Esophagus squamous epithelium (tissue), 5 donors: ENCODE measurements at places on chromosomes 12 and 14.

DNA sequence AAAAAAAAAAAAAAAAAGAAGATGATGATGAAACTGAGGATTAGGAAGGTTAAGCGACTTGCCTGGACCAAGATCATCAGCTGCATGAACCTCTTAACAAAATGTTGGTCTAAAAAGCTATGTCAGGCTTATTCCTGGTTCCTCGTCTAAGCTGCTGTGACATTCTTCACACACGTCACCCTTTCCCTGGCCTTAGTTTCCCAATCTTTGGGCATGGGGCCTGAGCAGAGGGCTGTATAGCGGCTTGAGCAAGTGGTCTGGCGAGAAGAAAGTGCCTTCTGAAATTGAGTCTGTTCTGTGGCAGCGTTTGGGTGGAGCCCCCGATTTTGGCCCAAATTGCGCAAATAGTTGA, 58.7 kb upstream of the CCND2 start:
- DNase-seq, result no peak

- DNase-seq, result no peak
Measured at GRCh38 chr12:107545737-107546353, 139.8 kb upstream of the PWP1 start.

DNA sequence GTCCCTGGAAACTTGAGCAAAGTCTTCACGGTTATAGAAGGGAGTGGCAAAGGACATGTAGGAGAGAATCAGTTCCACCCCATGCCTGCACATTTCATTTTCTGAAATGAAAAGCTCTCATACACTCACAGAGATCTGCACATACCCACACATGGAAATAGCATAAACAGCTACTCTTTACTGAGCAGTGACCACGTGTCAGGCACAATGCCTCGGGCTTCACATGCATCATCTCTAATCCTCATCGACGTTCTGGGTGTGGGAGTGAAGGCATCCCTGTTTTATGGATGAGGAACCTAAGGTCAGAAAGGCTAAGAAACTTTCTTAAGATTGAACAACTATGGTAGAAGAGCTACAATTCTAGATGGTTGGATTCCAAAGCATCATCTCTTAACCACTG, 198.8 kb downstream of the DAD1 start:
- no peak for DNase-seq

DNA sequence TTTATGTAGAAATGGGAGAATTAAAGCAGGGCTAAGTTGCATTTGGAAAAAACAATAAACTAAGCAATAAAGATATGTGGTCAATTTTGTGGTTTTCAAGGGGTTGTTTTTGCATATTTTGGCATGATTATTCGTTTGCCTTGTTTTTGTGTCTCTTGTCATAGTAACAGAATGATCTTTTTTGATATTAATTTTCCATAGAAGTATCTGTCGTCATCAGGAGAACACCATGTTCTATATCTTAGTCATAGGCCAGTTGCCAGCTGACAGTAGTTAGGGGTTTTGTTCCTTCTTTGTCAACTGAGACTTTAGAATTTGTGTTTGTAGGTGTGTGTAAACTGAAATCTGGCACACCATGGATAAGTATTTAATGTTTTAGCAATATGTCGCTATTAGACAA, 1354.8 kb downstream of the LRFN5 start:
- no peak for DNase-seq

DNA sequence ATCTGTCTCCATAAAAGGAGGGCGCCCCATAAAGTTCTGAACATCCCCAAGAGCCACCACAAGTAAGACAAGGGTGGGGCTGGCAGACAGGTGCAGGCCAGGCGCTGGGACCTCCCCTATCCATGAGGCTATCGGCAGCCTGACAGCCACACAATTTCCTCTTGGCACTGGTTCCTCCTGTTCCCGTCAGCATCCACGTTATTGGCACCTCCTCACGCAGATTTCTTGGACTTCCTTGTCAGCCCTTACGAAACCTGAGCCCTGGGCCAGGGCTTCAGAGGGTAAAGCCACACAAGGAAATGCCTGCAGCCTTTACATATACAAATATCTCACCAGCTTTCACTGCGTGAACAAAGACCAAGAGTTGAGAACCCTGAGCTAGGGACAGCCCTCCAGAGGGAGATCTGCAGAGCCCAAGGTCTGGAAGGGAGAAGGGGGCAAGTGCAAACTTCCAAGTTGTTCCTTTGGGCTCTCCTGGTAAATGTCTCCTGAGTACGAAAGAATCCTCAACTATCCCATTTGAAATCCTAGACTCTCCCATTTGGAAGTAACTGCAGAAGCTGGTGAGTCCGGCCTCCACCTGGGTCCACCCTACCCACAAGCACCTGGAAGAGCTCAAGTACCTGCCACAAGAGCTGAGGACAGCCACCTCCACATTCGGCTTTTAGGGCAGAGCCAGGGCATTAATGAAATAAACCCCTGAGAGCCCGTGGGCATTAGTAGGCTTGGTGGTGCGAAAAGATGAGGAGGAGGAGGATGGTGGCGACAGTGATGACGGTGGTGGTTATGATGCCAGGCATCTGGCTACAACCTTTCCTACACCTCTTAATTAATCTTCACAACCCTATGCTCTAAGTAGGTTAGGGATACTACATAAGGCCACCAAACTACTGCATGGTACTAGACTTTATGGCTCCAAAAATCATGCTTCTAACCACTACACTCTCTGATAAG, 5.5 kb upstream of the TC2N start:
- no peak for DNase-seq

DNA sequence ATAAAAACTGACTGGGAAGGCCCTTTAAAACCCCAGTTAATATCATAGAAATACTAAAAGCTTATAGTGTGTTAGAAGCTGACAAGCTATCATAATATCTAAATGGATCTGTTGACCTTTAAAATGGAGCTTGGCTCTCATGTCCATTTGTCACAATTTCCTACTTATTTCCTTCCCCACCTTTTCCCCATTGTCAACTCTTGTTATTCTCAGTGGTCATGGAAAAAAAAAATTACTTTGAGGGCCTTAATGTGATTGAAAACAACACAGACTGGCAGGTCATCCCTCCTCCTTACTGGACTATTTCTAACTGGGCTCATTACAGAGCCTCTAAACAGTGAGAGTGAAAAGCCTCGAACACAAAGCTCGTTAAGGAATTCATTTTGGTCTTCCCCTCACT, 13.7 kb upstream of the WNK1 start:
- no peak for DNase-seq

- DNase-seq, result no peak
Measured at GRCh38 chr14:40870252-40870651, 736.4 kb upstream of the LRFN5 start.

DNA sequence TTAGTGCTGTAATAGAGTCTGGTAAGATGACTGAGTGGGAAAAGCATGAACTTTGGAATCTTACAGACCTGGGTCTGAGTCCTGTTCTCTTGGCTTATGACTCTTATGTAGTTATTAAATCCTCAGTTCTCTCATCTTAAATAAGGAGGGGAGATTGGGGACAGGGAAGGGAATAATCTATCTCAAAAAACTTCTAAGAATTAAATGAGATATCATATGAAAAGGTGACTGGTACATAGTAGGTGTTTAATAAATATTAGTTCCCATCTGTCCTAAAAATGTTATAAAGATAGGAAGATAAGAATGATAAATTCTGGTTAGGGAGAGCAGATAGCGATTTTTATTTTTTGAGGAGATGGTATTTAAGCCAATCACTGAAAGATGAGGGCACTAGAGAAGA, 119.1 kb downstream of the INSM2 start:
- no peak for DNase-seq

DNA sequence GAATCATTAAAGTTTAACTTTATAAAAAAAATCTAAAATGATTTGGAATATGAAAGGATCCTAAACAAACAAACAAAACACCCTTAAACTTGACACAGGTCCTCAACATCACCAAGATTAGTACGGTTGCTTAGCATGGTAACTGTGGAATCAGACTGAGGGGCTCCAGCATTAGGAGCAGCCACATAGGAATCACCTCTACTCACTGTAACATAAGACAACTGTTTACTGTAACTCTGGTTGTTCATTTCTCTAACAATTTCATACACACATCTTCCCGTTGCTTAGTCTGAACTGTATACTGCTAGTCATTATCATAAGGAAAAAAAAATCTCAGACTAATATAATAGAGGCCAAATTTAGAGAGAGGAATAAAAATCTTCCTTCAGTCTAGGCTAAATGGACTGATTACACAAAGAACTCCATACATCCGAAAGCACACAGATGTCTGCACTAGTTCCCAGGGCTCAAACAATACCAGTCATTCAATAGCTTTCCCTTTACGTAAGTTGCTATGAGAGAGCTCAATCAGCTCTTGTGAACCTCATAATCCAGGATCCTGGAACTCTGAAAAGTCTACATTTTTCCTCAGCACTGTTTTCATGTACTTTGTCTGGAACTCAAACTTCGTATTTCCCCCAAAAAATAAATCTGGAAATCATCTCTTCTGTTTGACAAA, 26.0 kb downstream of the LRP6 start:
- DNase-seq, result no peak

- DNase-seq, result no peak
Measured at GRCh38 chr12:59115995-59116394, 195.7 kb upstream of the LRIG3 start.

GRCh38 chr14:97057238-97058073, 260.3 kb downstream of the VRK1 start:
- no peak for DNase-seq
